ENCODE measurements at places on chromosomes 5 and 9.

DNA sequence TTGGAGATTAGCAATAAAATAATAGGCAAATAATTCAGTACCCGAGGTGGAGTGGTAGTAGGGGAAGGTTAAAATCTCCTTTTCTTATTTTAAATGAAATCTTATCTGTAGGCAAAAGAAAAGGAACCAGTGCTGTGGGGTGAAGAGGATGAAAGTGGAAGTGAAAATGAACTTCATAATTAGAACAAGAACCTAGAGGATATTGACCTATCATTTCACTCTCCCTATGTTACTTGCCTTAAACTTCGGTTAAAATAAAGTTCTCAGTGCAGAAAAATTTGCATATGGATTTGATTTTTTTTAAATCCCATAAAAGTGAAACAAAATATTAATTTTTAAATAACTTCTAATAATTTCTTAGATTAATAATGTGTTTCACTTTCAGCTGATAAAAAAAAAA, 1094.9 kb upstream of the C9orf72 start:
- DNase-seq, result no peak

- DNase-seq, result no peak
Measured at GRCh38 chr9:96383165-96383942, at the start of gene SLC35D2. Gene SLC35D2, minus strand, starts transcription at chr9:96383711. Its CDS starts 77 bp downstream, at chr9:96383634.

GRCh38 chr5:67147760-67148159, 48.8 kb downstream of the CD180 start:
- DNase-seq, result no peak

DNA sequence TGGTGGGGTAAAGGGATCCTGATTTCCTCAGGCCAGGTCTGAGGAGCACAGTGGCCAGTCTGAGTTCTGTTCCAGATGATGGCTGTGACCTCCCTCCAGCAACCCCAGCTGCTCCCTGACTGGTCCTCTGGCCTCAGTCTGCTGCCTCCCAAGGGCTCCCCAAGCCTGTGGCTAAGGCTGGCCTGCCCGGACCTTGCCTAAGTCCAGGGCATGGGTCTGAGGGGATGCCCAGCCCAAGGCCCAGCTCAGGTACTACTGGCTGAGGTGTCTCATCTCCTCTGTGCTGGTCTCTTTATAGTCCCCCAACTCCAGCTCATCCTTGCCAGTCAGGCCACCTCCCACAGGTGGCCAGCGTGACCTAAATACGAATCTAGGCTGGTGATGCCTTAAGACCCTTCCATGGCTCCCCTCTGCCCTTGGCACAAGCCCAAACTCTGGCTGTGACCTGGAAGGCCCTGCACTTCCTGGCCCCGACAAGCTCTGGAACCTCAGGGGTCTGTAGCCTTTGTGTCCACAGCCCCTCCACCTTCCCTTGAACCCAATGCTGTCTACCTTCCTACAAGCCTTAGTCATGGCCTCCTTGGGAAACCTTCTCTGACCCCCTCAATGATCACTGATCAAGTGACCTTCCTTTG, 9.8 kb downstream of the KIF12 start:
- DNase-seq, result no peak

- no peak for DNase-seq
Measured at GRCh38 chr9:22136461-22137096, 127.5 kb upstream of the CDKN2B start.

GRCh38 chr5:54766748-54767147, 218.6 kb downstream of the ESM1 start:
- no peak for DNase-seq

- no peak for DNase-seq
Measured at GRCh38 chr5:124536333-124536732, 210.1 kb downstream of the ZNF608 start.

- no peak for DNase-seq
Measured at GRCh38 chr5:43156388-43156787, 35.6 kb upstream of the NIM1K start.

GRCh38 chr5:83149671-83150070, 72.3 kb downstream of the XRCC4 start:
- DNase-seq, result no peak

- peak; percentile 62 for DNase-seq
Measured at GRCh38 chr5:111254613-111255012, 30.4 kb downstream of the CAMK4 start.

DNA sequence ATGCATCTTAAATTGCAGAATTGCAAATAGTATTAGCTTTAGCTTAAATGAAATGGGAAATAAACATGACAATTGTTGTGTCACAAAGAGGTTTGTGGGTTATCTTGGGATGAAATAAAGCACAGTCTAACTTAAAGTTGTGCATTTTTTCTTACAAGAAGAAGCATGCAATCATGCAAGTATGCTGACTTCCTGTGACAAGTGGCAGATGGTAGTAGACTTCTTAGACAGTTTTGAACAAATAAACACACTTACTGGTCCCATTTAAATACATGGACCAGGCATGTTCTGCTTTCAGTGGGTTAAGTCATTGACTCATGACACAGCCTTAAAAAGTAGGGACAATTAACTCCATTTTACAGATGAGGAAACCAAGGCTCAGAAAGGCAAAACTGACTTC, 15.9 kb upstream of the C5orf63 start:
- DNase-seq, result no peak

DNA sequence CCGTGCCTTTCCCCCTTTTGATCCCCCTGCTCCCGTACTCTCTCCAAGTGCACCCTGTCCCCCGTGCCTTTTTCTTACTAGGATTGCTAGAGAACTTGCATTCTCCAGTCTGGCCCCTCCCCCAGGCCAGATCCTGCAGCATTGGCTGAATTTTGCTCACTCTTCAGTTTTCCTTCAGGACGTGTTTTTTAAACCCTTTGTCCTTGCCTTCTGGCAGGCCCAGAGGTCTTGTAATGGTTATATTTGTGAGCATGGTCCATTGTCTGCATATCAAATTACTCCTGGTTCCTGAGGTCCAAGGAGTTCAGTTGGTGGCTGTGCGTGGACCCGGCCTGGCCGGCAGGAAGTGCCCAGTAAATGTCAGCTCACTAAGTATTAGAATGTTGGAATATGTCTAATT, 606 bp downstream of the TBC1D13 start:
- DNase-seq, result no peak

DNA sequence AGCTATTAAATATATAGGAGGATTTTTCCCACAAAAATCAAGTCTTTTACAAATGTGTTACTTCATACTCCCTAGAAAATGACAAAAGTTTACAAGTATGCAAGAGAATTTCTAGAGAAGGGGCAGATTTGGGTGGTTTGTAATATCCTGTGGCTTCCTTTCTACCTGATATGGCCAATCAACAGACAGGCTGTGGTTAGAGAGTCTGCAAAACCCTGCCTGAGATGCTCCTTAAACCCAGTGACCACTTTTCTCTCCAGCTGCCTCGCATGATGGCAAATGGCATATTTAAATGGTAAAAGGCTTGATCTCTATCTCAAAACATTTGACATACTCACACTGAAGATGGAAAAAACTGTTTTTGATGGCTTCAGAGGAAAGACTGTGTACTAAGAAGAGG, 550.1 kb upstream of the ZNF462 start:
- no peak for DNase-seq

DNA sequence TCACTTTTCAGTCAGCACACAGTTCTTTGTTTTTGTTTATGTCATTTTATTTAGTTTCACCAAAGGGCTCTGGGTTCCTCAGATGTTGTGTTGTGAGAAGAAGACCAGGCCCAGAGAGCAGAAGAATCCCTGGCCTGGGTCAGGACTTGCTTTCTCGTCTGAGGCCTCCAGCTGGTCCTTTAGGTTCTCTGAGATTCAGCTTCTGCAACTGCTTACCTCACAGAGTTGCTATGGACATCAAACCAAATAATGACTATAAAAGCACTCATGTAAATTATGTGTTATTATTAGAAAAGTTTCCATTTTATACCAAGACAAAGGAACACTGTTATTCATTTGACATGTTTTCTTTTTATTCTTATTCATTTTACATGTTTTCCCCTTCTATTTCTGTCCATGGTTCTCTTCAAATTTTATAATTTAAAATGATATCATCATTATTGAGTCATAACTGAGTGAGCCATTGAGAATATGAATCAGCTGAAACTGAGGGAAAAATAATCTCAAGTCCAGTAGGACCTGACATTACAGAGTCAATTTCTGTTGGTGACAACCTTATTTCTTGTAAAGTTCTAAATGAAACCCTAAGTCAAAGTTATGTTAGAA, 44.0 kb upstream of the GLRX start:
- DNase-seq, result no peak

- DNase-seq, result no peak
Measured at GRCh38 chr5:61252643-61252925, 79.5 kb upstream of the ZSWIM6 start.

- DNase-seq, result no peak
Measured at GRCh38 chr9:70542311-70542931, 128.0 kb upstream of the KLF9 start.

DNA sequence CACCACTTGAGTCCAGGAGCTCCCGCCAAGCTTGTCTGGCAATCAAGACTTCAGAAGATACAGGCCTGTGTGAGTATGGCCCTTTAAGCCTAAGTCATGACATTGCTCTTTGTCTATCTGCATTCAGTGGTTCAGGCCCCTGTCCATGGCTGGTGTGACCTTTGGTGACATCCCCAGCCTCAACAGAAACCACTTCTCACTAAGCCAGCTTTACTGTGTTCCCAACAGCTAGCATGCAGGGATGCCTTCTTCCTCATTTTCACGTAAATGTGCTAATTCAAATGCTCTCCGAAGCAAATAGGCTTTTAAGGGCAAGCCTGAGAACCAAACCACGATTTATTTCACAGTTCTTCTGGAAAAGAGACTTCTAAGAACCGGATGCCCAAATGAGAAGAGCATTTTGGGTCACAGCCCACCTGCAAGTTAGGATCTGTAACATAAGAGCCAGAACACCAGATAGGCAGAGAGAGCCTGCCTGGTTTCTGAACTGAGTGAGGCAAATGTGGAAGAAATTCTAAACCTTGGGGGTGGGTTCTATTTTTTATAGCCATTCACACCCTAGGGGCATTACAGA, 14.9 kb downstream of the CD180 start:
- no peak for DNase-seq

DNA sequence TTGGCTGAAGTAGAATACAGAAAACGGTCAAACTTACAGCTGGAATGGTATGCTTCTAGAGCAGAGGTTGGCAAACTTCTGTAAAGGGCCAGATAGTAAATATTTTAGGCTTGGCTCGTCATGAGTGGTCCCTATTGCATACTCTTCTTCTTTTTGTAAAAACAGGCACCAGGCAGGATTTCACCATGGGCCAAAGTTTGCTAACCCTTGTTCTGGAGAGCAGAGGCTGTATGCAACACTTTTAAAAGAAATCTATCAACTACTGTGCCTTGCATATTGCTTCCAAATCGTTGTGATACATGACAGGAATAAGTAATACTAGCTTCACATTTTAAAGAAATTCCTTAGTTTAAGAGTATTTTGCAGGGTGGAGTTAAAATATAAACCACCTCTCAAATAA, 15.6 kb upstream of the COL23A1 start:
- DNase-seq, result no peak

- DNase-seq, result no peak
Measured at GRCh38 chr5:144567421-144567780, 396.7 kb downstream of the KCTD16 start.

DNA sequence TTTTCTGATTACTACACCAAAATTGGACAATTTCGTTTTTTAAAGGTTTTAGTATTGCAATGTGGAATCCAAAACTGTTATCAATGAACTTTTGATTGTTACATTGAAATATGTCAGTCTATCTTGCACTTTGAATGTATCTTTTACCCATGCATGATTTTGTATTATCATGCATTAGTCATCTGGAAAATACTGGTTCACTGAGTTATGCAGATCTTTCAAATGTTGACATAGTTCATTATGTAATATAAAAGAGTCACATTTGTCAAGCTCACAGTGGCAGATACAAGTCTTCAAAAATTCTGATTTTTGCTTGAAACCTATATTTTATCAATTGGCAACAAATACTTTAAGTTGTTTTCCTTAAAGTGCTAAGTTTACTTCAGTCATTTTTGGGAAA, 85.2 kb downstream of the NR3C1 start:
- DNase-seq, result no peak

GRCh38 chr9:22116758-22117157, 107.7 kb upstream of the CDKN2B start:
- no peak for DNase-seq

- DNase-seq, result no peak
Measured at GRCh38 chr9:134485653-134486052, 155.9 kb upstream of the COL5A1 start.

GRCh38 chr5:42366051-42366450, 57.2 kb upstream of the GHR start:
- no peak for DNase-seq

DNA sequence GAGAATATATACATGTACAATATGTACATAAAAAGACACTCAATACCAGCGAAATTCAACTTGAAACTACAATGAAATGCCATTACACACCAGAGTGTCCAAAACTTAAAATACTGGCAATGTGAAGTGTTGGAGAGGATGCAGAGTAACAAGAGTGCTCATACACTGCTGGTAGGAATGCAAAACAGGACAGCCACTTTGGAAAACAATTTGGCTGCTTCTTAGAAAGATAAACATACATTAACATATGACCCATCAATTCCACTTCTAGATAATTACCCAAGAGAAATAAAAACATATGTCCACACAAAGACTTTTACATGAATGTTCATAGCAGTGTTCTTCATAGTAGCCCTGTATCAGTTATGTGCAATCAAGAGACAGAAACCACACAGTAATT, 39.4 kb upstream of the BARX1 start:
- DNase-seq, result no peak

DNA sequence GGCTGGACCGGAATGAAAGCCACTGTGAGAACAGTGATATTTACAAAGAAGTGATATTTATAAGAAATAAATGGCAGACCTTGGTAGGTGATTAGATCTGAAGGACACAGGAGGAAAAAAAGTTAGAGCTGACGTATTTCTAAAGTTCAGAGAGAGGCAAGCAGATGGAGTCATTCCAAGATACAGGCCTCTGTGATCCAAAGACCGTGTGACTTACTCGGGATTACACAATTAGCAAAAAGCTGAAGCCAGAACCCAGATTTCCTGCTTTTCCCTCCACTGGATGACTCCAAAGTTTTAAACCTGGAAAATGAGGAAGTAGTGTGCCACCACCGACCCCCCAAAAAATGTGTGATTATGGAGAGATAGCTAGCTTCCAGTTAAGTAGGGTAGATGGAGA, 3.1 kb upstream of the DOCK8 start:
- DNase-seq, result no peak

- DNase-seq, result no peak
Measured at GRCh38 chr5:38827525-38827924, 18.3 kb upstream of the OSMR start.

- DNase-seq, result no peak
Measured at GRCh38 chr5:139655727-139656271, 7.7 kb downstream of the CXXC5 start.

DNA sequence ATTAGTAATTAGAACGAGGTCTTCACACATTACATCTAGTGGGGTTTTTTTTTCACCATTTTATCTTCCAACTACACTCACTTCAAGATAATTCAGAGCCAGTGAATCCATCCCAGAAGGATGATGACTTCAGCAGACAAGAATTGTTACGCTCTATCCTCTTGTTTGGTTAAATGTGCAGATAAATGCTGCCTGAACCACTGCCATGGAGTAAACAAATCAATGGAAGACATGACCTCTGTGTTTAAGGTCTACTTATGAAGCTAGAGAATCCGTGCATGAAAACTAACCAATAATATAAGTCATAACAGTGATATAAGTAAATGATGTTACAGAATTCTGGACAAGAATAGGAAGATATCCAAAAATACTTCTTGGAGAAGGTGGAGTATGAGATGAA, 602.6 kb downstream of the TLR4 start:
- DNase-seq, result no peak

- DNase-seq, result no peak
Measured at GRCh38 chr5:171845040-171845630, 59.5 kb downstream of the SMIM23 start.

Data from effector CD4-positive, alpha-beta T cell (primary cell).